Ecto neural progenitor cell (in vitro differentiated cells): ENCODE measurements at places on chromosomes 12 and 14.

DNA sequence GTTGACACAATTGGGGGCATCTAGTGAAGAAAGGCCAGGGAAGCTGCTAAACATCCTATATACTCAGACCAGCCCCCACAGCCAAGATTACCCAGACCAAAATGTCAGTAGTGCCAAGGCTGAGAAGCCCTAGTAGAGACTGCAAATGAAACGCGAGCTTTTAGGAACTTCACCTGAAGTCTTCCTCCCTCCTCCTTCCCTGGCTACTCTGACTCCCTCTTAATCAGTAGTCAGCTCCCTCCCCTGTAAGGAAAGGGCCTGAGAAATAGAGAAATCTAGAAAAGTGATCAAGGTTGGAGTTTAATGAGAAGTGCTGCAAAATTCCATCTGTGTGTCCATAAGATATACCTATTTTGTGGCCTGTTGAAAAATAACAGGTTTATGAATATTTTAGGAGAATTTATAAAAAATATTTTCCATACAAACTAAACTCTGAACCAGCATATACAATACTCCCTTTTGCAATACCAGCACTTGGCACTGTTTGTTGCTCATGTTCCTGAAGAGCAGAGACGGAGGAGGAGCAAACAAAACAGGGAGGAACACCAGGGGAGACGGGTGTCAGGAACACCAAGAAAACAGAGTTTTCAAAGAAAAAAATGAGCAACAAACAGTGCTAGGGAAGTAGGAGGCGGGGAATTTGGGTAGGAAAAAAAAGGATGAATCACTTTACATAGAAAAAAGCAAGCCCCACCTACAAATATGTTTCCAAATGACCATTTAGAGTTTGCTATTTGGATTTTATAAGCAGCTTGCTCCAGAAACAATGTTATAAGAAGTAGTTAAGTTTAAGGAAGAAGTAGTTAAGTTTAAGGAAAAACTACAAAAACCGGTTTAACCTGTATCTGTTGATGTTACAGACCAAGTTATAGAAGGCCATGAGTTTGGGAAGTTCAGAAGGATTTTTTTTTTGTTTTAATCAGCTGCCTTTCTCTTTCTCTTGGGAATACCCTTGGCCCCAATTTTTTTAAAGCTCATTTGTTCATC, 282.1 kb upstream of the GRIP1 start:
- DNase-seq = no peak

- no peak for DNase-seq
Measured at GRCh38 chr12:3204143-3204542, 127.0 kb downstream of the TSPAN9 start.

DNA sequence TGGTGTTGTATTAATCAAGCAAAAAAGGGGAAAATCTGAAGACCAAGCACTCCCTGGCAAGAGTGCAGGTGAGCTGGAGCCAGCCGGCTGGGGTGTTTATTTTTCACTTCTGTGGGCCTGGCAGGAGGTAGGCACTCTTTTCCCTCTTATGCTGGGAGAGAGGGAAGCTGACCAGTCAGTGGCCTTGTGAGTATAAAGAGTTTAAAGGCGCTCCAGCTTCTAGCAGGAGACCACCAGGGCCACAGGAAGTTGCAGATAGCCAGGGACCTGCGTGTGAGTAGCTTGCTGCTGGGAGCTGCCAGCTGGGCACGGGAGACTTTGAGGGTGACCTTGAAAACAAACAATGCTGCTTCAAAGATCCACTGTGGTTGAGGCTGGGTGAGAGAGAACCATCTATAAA, 217.4 kb upstream of the PWP1 start:
- DNase-seq = no peak

DNA sequence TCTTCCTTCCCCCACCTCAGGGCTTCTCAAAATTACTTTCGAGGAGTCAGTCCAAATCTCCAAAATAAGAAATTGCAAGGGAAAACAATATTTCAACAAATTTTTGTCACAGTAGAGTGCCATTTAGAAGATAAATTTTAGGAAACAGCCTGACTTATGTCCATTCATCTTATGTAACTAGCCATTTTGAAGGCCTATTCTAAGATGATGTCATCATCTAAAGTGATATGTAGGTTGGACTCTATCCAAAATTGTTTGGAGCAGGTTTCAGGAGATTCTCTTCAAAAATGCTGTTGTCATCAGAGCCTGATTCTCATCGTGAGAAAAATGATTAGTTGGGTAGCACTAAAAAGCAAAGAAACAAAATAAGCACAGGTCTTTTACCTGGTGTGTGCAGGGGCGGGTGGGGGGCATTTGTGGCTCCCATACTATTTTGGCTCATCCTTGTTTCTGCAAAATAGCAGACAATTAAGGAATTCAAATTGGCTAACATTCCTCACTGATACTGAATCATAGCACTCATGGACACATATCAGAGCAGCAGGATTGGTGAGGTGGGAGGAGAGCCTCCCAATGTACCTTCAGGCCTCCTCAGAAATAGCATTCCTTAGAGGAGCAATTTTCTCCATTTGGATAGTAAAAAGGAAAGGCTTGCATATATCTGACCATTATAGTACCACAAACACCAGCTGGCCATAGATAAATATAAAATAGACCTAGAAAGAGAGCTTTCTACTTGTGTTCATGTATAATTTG, 360.9 kb upstream of the NAV3 start:
- no peak for DNase-seq
